ENCODE measurements at places on chromosomes 4 and X. TPM values are rescaled to one million over a fixed set of nuclear protein-coding genes. Genes with fewer than 3 reads are reported as not detected.

BMX gene
- 0.74 TPM for total RNA-seq

CXCL11 gene
- not detected for total RNA-seq

AIFM1 gene
- total RNA-seq = 39.9 TPM

- peaks cover 19% of the 10 kb centered on the region for H3K4me1 ChIP-seq
- no peaks in the 10 kb centered on the region for H3K27me3 ChIP-seq
- no peak overlapping the region for H3K4me3 ChIP-seq
- H3K27ac ChIP-seq = peak overlapping the region; percentile 48
Observed at GRCh38 chr4:124060261-124060918, 652.1 kb downstream of the ANKRD50 start.

DNA sequence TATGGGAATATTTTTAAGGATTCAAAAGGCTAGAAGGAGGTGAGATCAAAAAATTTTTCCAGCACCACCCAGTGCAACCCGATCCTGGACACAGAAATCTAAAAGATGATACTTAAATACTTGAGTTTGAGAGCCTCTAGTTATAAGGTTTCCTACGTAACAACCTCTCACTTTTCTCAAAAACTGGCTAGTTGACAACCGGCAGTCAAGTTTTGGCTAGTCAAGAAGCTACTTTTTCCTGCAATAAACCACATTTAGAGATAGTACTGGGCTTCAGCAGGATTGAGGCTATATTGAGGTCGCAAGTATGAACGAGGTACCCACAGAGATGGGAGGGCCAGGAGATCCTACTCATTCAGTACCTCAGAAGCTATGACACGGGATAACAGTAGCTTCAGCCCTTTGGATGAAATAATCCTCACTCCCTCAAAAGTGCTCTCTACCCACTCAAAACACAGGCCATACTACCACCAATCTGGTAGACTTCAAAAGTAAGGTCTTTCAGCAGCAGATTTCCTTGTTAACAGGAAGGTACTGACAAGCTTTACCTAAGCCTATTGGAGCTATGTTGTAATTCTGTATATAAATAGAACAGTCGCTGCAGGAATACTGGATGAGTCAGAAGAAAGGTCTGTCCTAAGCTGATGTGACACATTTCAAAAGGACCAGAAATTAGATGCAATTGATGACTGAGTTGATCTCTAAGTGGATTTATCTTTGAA is 1.5 kb upstream of the TSPAN5 start:
- peak overlapping the region; percentile 97 for H3K4me3 ChIP-seq
- peaks cover 42% of the 10 kb centered on the region for H3K4me1 ChIP-seq
- peaks cover 13% of the 10 kb centered on the region for H3K27me3 ChIP-seq
- DNase-seq = no peak
- no peak overlapping the region for H3K27ac ChIP-seq

- H3K36me3 ChIP-seq = no peaks in the 10 kb centered on the region
- H3K27ac ChIP-seq = no peak overlapping the region
- no peaks in the 10 kb centered on the region for H3K4me1 ChIP-seq
- no peak for DNase-seq
- H3K27me3 ChIP-seq = peaks cover 1% of the 10 kb centered on the region
- no peak overlapping the region for H3K4me3 ChIP-seq
Observed at GRCh38 chr4:186497043-186497442, 58.3 kb downstream of the MTNR1A start.

DNA sequence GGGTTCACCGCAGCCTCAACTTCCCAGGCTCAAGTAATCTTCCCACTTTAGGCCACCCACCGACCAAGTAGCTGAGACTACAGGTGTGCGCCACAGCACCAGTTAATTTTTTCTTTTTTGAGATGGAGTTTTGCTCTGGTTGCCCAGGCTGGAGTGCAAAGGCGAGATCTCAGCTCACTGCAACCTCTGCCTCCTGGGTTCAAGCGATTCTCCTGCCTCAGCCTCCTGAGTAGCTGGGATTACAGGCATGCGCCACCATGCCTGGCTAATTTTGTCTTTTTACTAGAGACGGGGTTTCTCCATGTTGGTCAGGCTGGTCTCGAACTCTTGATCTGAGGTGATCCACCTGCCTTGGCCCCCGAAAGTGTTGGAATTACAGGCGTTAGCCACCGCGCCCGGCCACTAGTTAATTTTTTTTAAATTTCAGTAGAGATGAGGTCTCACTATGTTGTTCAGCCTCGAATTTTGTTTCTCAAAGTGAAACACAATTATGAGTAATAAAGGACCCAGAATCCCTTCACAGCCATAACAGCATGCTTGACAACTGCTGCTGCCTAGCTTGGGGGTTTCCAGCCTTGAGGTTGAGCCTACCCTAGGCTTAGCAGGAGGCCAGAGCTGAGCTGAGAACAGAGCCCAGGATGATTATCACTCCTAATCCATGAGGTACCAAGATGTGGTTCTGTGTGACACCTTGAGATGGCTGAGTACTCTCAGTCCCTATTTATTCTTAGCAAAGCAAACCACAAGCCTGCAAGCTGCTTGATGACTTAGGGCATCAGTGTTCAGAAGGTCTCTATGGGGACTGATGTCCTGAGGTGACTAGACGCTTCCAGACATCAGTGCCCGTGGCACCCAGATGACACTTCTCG is 41.6 kb upstream of the NKRF start:
- H3K27me3 ChIP-seq = peaks cover 2% of the 10 kb centered on the region
- no peak overlapping the region for H3K27ac ChIP-seq
- no peak for DNase-seq
- no peak overlapping the region for H3K4me3 ChIP-seq

ETDC gene
- total RNA-seq = not detected

- no peak for DNase-seq
- H3K36me3 ChIP-seq = peaks cover 4% of the 10 kb centered on the region
- H3K4me3 ChIP-seq = no peak overlapping the region
- peaks cover 5% of the 10 kb centered on the region for H3K27me3 ChIP-seq
Observed at GRCh38 chr4:139660568-139661043, 5.0 kb upstream of the MGST2 start.

- no peak for DNase-seq
- no peak overlapping the region for H3K27ac ChIP-seq
- H3K36me3 ChIP-seq = no peaks in the 10 kb centered on the region
- H3K4me3 ChIP-seq = no peak overlapping the region
- no peaks in the 10 kb centered on the region for H3K27me3 ChIP-seq
Observed at GRCh38 chr4:47075262-47075661, 43.9 kb downstream of the GABRB1 start.

GRCh38 chr4:1785592-1785991 is 7.5 kb upstream of the FGFR3 start:
- DNase-seq = no peak
- no peak overlapping the region for H3K4me3 ChIP-seq
- no peak overlapping the region for H3K27ac ChIP-seq
- no peaks in the 10 kb centered on the region for H3K36me3 ChIP-seq
- H3K27me3 ChIP-seq = peaks cover 11% of the 10 kb centered on the region
- H3K4me1 ChIP-seq = no peaks in the 10 kb centered on the region

TMEM271 gene
- total RNA-seq = not detected
